Stimulated activated CD4-positive, alpha-beta T cell treated with anti-CD3 and anti-CD28 coated beads, TNF-alpha, amount 100 ng/mL, for 4 hours (primary cell): ENCODE measurements at places on chromosomes 4 and X.

- DNase-seq: no peak
Observed at GRCh38 chr4:25406081-25406692, 29.1 kb downstream of the ANAPC4 start.

- no peak for DNase-seq
Observed at GRCh38 chr4:31126881-31127398, 406.8 kb downstream of the PCDH7 start.

GRCh38 chrX:56793521-56794320 lies 64.7 kb downstream of the NBDY start:
- DNase-seq: no peak

GRCh38 chr4:125639182-125639621 lies 324.4 kb downstream of the FAT4 start:
- no peak for DNase-seq

GRCh38 chr4:29966386-29966785 lies 753.8 kb upstream of the PCDH7 start:
- no peak for DNase-seq

GRCh38 chrX:44784241-44784640 lies 59.6 kb upstream of the DUSP21 start:
- no peak for DNase-seq

GRCh38 chr4:135098061-135098460 lies 896.5 kb upstream of the PABPC4L start:
- no peak for DNase-seq

DNA sequence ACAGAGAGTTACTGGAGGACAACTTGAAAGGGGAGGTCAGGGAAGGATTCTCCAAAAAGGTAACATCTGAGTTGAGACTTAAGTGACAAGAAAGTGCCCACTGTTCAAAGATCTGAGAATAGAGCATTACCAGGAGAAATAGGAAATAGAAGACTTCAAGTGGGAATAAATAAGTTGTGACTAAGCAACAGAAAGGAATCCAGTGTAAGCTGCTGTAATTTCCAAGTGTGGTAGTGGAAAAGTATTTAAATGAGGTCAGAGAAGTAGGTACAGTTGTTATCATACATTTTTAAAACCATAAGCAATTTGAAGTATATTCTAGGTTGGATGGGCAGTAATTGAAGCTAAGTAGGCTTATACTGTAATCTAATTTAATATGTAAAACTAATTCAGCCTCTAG lies 211.9 kb downstream of the FBXO8 start:
- DNase-seq: no peak

- no peak for DNase-seq
Observed at GRCh38 chrX:24253469-24253868, 60.4 kb downstream of the SUPT20HL2 start.

DNA sequence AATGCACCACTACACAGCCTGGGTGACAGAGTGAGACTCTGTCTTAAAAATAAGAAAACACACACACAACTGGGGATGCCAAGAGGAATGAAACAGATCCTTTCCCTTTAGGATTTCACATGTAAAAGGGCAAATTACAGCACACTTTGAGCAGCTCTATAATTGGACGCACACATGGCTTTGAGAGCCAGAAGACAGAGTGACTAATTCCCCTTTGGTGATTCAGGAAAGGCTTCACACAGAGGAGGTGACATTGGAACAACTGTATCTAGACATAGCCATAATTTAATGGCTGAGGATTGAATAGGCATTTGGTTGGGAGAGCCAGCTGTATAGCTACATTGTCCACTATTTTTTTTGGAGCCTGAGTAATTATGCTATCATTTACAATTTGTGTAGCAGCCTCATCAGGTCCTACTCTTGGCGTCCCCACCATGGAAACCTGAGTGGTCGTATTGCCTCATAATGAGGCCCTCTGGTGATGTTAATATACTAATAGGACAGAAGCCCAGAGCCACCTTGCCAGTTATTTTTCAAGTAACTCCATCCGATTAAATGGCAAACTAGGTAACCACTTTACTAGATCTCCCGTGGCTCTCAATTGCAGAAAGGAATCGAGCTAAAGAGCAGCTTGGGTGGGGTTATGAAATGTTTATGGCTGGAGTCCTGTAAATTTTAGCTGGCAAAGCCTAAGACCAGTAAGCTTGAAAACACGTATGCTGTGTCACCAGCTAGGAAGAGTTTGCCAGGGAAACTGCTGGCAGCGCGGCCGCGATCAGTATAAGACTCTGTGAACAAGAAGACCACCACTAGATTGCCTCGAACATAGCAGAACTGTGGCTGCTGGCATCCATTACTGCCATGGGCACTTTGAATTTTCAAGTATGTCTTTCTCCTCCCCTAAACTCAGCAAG lies 8.5 kb upstream of the PPEF1 start:
- no peak for DNase-seq

- no peak for DNase-seq
Observed at GRCh38 chr4:109214622-109215301, 87.7 kb downstream of the COL25A1 start.

DNA sequence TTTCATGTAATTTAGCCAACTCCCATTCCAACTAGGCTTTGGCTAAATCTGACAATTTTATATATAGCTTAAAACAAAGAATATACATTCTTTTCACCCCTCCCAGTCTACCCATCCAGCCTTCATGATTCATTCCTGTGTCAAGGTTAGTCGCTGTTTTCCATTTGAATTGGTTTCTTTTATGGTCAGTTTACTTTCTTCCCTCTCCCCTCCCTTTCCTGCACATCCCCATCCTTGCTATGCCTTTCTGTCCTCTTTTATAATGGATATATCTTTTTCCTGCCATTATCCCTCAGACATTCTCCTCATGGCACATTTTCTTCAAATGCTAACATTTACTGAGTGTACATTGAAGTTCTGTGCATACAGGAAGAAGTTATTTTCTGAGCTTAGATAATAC lies 4.7 kb downstream of the ZXDB start:
- no peak for DNase-seq

GRCh38 chr4:145936997-145937901 lies 1.4 kb downstream of the ZNF827 start:
- peak; percentile 27 for DNase-seq

GRCh38 chr4:76513482-76513881 lies 78.5 kb downstream of the SHROOM3 start:
- DNase-seq: no peak

DNA sequence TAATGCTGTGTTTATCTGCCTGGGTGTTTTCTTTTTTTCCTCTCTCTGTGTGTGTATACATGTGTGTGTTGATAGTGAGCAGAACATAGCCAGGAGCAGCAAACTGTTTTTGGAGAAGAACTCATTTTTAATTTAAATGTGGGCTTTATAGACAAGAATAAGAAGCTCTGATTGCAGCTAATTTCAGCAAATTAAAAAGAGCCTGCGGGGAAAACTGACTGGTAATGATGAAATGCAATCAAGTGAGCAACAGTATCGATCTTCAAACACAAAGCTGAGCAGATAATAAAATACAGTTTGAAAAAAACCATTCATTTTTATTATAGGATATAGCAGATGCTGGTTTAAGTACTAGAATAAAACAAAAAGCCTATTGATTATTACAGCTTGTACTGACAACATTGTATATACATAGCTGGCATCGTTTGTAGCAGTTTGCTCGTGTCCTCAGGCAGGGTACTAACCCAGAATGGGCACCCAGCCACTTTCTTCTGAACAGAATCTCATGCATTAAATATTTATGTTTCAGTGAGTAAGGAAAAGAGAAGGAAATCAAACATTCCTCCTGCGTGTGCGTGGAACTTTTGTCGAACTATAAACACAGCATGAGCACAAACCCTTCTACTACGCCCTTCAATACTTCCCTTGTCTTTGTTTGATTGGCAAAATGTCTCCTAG lies 73.5 kb upstream of the ZFP42 start:
- DNase-seq: no peak

GRCh38 chrX:6574762-6575161 lies 39.8 kb upstream of the VCX3A start:
- DNase-seq: no peak

DNA sequence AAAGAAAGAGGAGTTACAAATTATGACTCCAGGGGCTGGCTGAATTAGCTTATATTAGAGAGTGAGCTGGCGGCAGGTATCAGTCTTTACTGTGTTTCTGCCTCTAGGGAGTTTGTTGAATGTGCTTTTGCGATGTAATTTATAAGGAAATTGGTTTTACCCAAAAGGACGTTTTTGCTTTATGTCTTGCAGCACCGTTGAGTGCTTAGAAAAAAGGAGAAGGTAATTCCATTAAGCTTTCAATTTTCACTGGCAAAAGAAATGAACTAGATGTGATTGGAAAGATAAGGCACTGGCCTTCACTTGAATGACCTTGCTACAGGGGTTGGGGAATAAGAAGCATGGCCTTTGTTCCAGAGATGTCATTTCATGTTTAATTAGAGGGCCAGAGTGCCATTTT lies 74.9 kb upstream of the CBR4 start:
- no peak for DNase-seq

DNA sequence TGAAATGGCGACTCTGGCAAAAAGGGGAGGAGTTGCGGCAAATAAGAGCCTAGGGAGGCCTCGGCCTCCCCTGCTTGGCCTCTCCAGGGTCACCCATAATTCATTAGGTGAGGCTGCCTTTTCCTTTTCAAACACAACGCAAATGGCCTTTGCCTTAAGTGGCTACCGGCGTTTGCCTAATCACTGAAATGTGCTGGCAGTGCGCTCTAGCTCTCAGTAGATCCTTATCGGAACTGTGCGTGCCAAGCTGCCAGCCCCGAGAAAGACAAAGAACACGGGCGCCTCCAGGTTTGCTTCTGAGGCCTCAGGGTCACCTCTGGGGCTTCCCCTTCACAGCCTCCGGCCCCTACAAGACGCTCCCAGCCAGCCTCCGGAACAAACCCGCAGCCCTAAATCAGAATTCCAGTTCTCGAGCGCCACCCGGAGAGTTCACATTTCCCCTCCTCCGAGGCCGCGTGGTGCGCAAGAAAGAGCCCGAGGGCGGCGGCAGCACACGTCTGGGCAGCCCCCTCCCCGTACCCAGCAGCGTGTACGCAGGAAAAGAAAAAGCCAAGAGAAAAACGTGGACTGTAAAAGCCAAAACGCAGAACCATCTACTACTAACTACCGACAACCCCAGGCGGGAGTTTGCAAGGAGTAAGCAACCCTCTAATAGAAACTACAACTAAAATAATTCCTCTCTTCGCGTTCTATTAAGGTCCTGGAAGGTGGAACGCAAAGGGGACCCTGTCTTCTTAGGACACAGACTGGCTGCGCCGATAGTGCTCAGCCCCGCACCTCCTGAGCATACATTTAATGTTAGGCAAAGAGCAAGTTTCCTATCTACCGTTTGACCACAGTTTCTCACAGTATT lies 76.5 kb upstream of the BCOR start:
- no peak for DNase-seq

GRCh38 chr4:181748581-181748980 lies 494.6 kb upstream of the TENM3 start:
- no peak for DNase-seq

GRCh38 chr4:114271031-114271430 lies 291.6 kb upstream of the ARSJ start:
- no peak for DNase-seq

GRCh38 chrX:136608295-136608933 lies 39.5 kb upstream of the CD40LG start:
- DNase-seq: peak; percentile 42

DNA sequence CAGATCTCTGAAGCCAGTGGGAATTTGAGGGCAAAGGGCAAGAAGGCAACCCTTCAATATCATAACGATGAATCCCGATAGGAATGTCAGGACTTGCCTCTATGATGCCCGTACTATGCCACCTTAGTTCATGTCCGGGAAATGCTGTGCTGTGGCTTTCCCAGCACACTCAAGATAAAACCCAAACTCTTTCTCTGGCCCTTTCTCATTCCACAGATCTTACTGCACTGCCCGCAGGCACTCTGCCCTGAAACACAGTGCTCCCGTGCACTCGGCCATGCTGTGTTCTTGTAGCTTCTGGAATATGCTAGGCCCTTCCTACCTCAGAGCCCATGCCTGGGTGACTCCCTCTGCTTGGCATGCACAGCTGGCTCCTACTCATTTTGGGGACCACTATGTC lies 26.3 kb downstream of the SORCS2 start:
- DNase-seq: no peak

GRCh38 chr4:85784947-85785346 lies 310.0 kb downstream of the ARHGAP24 start:
- DNase-seq: no peak

DNA sequence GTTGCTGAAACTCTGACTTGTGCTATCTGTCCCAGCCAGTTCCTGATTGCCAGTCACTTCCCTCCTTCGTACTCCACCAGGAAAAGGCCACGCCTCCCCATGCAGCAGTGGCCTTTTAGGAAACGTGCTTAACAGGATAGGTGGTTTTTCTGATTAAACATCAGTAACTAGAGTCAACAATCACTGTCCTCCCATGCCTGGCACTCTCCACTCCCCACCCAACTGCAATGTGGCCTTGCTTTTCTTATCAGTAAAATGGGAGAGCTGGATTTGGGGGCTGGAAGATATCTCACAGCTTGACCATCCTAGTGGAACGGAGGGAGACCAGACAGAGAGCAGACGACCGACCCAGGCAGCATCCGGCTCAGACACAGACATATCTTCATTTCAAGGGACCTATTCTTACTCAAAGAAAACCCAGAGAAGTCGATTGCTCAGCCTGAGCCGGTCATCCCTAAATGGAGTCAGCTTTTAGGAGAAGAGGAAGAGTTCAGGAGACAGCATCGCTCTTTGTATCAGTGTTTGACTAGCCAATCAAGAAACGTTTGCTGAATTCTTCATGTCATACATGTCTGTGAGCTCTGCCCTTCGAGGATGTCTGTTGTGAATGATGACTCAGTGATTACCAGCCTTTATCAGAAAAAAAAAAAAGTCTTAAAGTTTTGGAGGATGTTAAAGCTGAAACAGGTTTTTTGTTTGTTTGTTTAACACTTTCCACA lies 12.7 kb upstream of the UBA6 start:
- no peak for DNase-seq

- peak; percentile 28 for DNase-seq
Observed at GRCh38 chrX:76428243-76429130, 977 bp downstream of the MAGEE1 start.

DNA sequence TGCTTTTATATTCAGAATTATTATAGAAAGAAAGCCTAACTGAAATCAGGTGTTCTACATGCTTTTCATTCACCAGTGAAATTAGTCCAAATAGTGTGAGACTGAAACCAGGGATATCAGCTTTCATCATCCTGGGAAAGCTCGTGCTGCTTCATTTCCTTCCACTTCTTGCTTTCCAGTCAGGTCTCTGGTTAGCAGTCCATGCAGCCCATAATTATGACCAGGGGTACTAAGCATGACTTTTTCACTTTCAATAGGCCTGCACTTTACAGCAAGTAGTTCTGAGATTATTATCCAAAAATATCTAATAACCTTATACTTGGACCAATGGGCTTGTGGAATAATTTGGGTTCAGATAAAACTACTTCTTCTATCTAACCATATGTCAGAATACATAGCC lies 673.2 kb upstream of the MAGEB2 start:
- no peak for DNase-seq

- no peak for DNase-seq
Observed at GRCh38 chr4:2154215-2154740, 87.6 kb downstream of the HAUS3 start.

- no peak for DNase-seq
Observed at GRCh38 chrX:23901805-23902204, 5.9 kb downstream of the APOO start.

- DNase-seq: no peak
Observed at GRCh38 chr4:107906458-107907100, 24.8 kb upstream of the CYP2U1 start.

- DNase-seq: no peak
Observed at GRCh38 chr4:110108422-110108821, 90.0 kb downstream of the ELOVL6 start.
